ENCODE measurements at places on chromosomes 12 and 14. TPM values are rescaled to one million over a fixed set of nuclear protein-coding genes. Genes with fewer than 3 reads are reported as not detected.

The C12orf54 gene
- not detected for total RNA-seq

The TOMM20L gene
- not detected for total RNA-seq

The CD69 gene
- total RNA-seq = not detected

The ADIPOR2 gene
- total RNA-seq = 55.2 TPM

The PIP4P1 gene
- 34.0 TPM for total RNA-seq

The HSPB8 gene
- total RNA-seq = 13.5 TPM

The ACVRL1 gene
- total RNA-seq = not detected

The PPP1R13B gene
- total RNA-seq = 4.0 TPM

The TNS2 gene
- total RNA-seq = 52.9 TPM

The KCNC2 gene
- not detected for total RNA-seq

The PLEKHA5 gene
- total RNA-seq = 6.7 TPM

The PPM1H gene
- 6.0 TPM for total RNA-seq

The KTN1 gene
- 110 TPM for total RNA-seq

The ERH gene
- total RNA-seq = 318 TPM

The MYH6 gene
- total RNA-seq = 0.02 TPM

The CDCA4 gene
- 43.1 TPM for total RNA-seq

The RIMKLB gene
- 20.7 TPM for total RNA-seq

The HEBP1 gene
- 62.9 TPM for total RNA-seq

The SLC38A1 gene
- total RNA-seq = 94.4 TPM

The PRKAB1 gene
- total RNA-seq = 32.5 TPM

The CCDC59 gene
- 54.8 TPM for total RNA-seq

The PAPLN gene
- 7.1 TPM for total RNA-seq

The DIO2 gene
- total RNA-seq = 3.5 TPM

The C14orf39 gene
- total RNA-seq = not detected

The CLEC9A gene
- not detected for total RNA-seq

The PMEL gene
- total RNA-seq = 1.3 TPM

The LBHD2 gene
- total RNA-seq = 0.50 TPM

The ADAM21 gene
- not detected for total RNA-seq

The FOXM1 gene
- total RNA-seq = 87.7 TPM

The TMEM30B gene
- total RNA-seq = 0.09 TPM

The FAM181A gene
- not detected for total RNA-seq

The FAM90A1 gene
- total RNA-seq = 0.10 TPM

The BCL2L14 gene
- not detected for total RNA-seq

The ZFP36L1 gene
- total RNA-seq = 187 TPM

Data from A549 treated with ZK216348 at 1 μM for 4 hours (cell line).